ENCODE measurements at places on chromosomes 1 and 21.

DNA sequence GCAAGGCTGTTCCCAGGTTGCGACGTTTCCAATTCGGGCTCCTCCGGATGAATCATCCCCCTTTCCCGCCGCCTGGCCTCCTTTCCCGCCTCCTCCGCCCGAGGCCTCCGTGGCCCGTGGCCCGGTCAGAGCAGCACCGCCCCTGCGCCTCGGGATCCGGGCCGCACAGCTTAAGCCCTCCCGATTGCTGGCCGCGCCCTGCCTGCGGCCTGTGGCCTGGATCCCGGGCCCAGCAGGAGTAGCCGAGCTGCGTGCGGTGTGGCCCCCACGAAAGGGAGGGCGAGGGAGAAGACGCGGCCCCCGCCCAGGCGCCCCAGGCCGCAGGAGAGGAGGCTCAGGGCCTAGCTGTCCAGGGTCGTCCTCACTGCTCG is 1.0 kb downstream of the TMEM200B start:
- no peak for DNase-seq

DNA sequence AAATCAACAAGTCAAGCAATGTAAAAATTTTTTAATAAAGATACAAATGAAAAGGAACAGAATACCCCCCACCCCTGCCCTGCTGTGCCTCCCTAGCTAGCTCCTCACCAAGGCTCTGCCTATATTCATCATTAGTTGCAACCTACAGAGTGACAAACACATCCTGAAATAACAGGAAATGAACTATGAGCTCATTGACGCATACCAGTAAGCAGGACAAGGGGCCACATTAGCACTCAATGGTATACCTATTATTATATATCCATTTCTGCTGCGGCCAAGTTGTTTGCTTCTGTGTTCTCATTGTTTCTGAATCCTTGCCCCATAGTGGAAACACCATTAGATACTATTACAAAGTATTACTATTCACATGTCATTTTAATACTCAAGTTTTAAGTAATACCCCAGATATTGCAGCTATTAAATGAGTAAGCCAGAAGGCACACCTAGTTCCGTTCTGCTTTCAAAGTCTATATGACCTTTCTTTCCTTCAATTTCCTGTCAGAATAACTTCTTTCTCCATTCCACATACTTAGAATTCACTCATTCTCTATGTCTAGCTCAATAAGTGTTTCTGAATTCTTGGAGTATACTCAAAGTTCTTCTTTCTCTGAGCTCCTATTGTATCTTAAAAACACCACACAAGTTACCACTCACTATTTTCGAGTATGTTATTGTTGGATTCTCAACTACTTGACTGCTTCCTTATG is 1214.9 kb downstream of the PLA2G4A start:
- DNase-seq, result no peak

- no peak for DNase-seq
Observed at GRCh38 chr21:15964236-15964855, 234.6 kb downstream of the USP25 start.

DNA sequence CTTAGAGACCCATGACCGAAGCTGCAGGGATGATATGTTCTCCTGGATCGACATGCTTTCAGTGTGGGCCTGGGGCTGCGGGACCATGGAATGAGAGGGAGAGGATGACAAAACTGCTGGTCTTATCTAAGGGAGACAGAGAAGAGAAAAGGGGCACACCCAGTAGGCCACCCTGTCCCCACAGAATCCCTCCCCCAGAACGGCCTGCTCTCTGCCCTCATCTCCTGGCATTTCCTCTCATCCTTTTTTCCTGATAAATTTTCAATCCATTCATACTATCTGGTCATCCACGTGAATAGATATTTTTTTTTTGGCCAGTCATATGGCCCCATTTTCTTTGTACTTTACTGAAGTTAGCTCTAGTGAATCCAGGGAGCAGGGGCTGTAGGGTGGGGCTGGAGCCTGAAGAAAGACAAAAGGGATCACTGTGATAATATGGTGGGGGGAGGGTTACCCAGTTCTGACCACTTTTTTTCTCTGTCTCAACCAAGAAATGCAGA is at the start of gene PKLR:
Gene PKLR, minus strand, starts transcription at position 97 of the 500 bp plus-strand sequence. Its CDS starts 43 bp downstream, at position 54.
- no peak for DNase-seq

- no peak for DNase-seq
Observed at GRCh38 chr1:1360506-1361169, 2.3 kb upstream of the MXRA8 start.

GRCh38 chr21:45539796-45540600 is 2.2 kb downstream of the SLC19A1 start:
- DNase-seq, result no peak

GRCh38 chr1:171367436-171367835 is 53.5 kb downstream of the FMO4 start:
- DNase-seq, result no peak

- DNase-seq, result peak; percentile 43
Observed at GRCh38 chr1:52552236-52552504, 722 bp downstream of the TUT4 start.

DNA sequence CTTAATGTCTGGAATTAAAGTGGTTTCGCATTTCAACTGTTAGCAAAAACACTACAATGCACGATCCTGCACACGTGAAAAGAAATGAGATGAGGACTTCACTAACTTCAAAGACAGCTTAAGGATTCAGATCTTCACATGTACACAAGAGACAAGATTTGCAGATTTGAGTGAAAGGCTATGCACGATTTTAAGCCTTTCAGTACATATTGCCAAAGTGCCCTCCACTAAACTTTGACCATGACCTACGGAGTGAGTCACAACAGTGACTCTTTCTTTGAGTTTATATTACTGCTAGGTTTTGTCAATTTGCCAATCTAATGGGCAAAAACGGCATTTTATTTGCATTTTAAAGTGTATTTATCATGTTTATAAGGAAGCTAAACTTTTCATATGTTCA is 41.2 kb upstream of the CR1L start:
- no peak for DNase-seq

DNA sequence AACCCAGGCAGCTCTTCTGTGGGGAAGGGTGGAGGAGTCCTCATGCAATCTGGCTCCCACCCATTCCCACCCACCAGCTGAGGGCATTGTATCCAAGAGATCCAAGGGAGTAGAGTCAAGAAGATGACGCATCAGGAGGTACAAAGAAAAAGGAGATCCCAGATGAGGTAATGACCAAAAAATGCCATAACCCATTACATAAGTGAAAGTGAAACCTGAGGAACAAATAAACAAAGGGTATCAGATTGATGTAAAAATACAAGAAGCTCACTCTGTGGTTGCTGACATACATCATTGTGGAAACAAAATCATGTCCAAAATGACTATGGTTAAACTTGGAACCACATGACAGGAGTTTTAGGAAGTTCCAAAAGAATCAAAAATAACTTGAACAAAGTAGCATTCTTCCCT is 42.5 kb downstream of the CCN1 start:
- DNase-seq, result no peak

DNA sequence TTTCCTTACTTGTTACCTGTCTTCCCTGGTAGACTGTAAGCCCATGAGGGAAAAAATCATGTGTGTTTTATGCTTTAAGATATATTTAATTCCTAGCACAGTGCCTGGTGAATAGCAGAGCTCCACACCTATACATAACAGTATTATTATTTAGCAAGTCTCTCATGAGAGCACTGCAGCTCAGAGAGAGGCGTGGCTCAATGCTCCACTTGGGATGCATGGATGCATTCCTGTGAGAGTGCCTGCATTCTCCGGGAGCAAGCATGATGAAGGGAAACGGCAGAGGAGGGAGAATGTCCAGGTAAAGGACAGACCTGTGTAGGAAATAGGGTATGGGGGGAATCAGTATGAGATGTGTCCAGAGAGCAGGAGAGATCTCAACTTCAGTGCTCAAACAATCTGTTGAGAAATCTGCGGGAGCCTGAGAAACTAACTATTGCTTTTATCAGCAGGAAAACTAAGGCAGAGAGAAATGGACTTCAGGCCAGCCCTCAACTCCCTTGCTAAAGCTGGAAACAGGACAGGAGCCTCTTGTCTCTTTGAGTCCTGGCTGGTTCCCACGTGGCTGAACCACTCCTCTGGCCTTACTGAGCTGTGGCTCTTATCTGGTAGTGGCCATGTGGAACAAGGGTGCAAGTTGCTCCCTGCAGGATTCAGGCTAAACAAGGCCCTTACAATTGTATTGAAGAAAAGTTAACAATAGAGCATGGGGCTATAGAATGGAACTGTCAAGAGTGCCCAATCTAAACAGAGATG is 113.1 kb downstream of the KCNN3 start:
- DNase-seq, result no peak

DNA sequence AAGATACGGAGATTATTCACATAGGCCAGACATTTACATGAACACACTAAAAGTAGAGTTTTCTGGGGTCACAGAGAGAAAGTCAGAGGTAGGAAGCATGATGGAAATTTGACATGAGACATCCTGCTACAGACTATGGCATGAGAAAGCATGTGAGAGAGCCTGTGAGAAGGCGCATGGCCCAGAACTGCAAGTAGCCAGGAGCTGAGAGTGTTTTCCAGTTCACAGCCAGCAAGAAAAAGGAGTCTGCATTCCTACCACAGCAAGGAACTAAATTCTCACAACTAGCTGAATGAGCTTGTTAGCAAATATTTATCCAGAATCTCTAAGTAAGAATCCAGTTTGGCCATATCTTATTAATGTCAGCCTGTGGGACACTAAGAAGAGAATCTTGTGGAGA is 673.3 kb downstream of the BRINP3 start:
- DNase-seq, result no peak

GRCh38 chr1:78854556-78854955 is 152.0 kb downstream of the ADGRL4 start:
- no peak for DNase-seq
